ENCODE measurements at places on chromosomes 12 and 14. TPM values are rescaled to one million over a fixed set of nuclear protein-coding genes. Genes with fewer than 3 reads are reported as not detected.
A peak's percentile ranks its signal among the peaks of the same experiment; 100 is the strongest.

GRCh38 chr14:73058922-73059673 lies 764 bp downstream of the RBM25 start:
- no peak for DNase-seq

The SYNDIG1L gene
- not detected for polyA plus RNA-seq

DNA sequence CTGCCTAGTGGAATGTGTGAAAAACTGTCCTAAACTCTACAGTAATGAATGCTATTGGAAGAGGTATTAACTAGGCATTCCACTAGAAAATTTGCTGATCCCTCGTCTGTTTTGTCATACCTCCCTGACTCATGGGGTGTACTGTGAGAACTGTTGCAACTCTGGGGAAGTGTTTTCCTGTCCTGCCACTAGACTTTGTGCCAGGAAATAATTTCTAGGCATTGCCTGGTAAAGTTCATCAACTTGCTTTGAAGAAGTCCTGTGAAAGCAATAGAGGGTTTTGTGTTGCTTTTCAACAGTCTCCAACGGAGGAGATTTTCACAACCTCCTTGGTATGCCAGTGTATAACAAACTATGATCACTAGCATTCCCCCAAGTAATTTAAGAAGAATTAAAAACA lies 139.9 kb downstream of the AKAP6 start:
- no peak for DNase-seq

GRCh38 chr14:105843444-105844046 lies 317.2 kb downstream of the TMEM121 start:
- no peak for DNase-seq

The TMEM253 gene
- not detected for polyA plus RNA-seq

DNA sequence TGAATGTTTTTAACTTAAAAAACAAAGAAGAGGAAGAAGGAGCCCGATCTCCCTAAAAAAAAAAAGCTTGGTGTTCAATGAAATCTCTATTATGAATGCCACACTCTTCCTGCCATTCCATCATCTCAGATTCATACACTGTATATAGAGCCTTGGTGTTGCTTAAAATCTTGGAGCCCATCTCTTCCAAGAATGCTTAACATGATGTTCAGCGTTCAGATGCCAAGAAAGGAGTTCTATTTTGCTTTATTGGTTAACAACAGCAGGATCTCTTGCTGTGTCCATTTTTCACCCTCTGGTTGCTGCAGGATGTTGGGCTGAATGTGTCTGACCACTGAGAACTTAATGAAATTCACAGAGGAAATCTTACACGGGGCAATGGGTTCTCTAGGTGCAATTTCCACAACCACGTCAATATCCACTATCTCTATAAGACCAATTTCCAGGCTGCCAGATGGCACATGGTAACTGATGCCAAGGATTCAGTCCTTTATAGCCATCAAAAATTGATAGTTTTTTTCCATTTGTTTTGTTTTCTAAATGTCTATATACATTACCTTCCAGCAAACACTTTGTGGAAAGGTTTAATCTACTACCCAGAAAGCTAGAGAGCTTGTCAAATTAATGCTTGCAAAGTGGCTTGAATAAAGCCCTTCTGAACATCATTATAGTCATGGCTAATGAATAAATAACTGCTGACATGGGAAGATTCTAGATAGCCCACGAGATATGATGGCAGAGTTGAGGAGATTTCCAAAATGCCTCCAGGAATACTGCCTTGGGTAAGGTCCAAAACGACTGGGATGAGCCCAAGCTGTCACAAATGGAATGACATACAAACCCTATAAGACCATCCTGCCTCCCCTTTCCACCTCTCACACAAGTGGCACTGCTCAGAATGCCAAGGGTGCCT lies 26.5 kb downstream of the RERG start:
- DNase-seq: no peak

The DNAJC22 gene
- polyA plus RNA-seq: not detected

The SFSWAP gene
- polyA plus RNA-seq: 14.8 TPM

DNA sequence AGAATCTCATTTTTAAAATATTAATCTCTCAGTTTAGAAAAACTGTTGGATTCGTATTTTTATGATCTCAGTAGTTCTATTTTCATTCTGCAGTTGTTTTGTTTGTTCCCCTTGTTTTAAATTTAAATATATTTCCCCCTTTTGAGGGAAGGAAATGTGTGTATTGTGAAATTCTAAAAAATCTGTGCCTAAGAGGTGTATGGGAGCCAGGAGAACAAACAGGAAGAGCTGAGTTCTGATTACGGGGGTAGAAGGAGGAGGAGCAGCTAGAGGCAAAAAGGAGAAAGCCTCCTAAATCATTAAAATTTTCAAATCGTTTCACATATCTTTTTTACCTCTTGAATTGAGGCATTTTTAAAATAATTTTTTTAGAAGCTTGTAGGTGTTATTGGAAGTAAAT lies 2.3 kb downstream of the RDH12 start:
- no peak for DNase-seq

DNA sequence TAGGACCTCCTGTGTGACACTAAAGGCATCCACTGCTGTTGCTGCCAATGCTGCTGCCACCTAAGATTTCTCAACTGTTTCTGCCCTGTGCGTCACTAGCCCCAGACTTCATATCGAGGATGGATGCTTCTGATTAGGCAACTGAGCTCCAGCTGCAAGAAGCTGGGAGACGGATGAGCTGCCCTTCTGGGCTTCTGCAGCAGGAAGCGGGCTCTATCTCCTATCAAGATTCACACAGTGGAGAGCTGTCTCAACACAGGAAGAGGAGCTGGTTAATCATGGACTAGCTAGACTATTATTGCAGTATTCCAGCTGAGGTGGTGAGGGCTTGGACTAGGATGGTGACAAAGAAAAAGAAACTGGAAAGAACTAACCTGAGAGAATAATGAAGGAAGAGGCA lies 59.2 kb upstream of the PELI2 start:
- DNase-seq: no peak

The NFE2 gene
- polyA plus RNA-seq: not detected

DNA sequence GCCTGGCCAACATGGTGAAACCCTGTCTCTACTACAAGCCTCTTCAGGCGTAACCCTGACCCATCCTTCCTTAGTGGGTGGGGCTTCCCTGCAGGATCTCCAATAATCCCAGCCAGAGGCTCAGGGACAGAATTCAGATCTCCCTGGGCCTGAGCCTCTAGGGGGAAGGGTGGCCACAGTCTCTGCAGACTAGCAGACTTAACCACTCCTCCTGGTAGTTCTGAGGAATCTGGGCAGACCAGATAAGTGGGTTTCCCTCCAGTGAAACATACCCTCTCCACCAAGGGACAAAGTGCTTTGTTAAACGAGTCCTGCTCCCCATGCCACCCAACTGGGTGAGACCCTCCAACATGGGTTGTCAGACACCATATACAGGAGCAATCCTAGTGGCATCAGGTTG lies 36.6 kb upstream of the TRIM9 start:
- no peak for DNase-seq

DNA sequence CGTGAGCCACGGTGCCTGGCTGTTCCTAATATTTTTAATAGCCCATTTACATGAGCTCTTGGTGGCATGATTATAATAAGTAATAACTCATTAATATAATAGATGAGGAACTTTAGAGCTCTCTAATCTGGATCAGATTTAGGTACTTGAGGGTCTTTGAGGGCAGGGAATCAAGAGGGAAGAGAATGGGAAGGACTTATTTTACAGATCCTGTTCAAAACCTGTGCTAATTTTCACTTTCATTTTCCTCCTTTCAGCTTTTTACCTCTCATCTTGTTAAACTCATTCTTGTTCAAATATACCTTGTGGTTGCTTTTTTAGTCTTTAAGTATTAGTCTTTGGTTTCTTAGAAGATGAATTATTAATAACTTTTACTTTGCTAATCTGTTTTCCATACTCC lies 5.6 kb downstream of the NECAP1 start:
- DNase-seq: peak; percentile 21

- no peak for DNase-seq
These were observed 1280.9 kb downstream of the AACS start for GRCh38 chr12:126346087-126346486.

GRCh38 chr14:82403987-82404386 lies 870.3 kb upstream of the SEL1L start:
- no peak for DNase-seq

GRCh38 chr14:102668291-102668873 lies 75.9 kb downstream of the RCOR1 start:
- no peak for DNase-seq

The ARHGAP9 gene
- 136 TPM for polyA plus RNA-seq

GRCh38 chr12:6277982-6278438 lies 32.5 kb upstream of the PLEKHG6 start:
- DNase-seq: no peak

DNA sequence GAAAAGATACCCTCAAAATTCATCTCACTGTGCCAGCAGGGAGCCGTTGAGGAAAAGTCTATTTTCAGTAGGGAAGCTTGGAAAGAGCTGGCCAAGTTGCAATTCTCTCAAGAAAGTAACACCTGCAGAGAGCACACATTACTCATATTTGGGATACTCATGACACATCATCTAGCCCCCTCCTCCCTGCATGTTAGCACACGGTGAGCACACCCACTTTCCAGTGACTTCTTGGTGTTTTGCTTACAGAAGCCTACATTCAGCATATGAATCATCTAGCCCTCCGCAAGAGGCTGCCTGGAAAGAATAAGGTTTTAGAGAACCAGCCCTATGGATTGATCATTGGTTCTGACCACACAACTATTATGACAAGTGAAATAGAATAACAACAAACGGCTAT lies 124.5 kb downstream of the PTPRO start:
- no peak for DNase-seq

GRCh38 chr12:1858456-1858855 lies 38.1 kb downstream of the LRTM2 start:
- no peak for DNase-seq

DNA sequence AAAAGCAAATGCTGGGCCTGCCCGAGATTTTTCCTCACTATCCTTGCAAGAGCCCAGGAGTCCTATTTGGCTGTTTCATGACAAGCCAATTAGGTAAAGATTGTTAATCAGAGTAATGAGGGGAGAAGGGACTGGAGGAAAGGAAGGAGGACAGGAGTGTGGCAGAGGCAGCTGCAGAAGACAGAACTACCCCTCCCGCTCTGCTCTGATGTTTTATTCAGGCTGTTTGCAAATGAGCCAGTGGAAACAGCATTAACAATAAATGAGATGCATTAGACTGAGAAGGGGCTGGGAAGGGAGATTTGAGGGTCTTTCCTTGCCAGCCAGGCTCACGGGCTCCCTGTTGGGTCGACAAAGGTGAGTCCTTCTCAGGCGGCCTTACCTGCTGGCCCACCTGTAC lies 421.0 kb upstream of the CCDC196 start:
- DNase-seq: no peak

The VWF gene
- polyA plus RNA-seq: not detected

GRCh38 chr14:38210587-38211216 lies 3.0 kb downstream of the SSTR1 start:
- DNase-seq: no peak

The NEMP1 gene
- 5.5 TPM for polyA plus RNA-seq

GRCh38 chr12:98653866-98654493 lies 8.9 kb downstream of the APAF1 start:
- DNase-seq: peak; percentile 63

The PZP gene
- 0.29 TPM for polyA plus RNA-seq

DNA sequence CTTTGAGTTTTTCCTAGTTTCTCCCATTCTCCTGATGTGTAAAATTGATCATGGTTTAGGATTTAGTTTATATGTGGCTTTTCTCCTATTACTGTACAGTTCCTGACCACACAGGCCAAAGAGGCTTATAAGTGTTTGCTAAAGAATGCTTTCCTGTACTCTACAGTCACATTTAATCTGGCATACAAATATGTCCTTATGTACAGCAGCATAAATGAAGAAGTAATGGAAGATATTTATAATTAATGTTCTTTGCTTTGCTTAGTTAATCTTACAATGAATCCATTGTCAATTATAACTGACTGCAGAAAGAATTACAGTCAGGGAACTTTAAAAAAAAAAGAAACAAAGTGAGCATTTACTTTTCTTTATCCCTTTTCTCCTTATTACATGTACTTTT lies 293.9 kb downstream of the KCNC2 start:
- DNase-seq: no peak

- DNase-seq: no peak
These were observed 422.1 kb upstream of the SYT1 start for GRCh38 chr12:78442454-78442801.

The FBXL14 gene
- polyA plus RNA-seq: 16.6 TPM

The JAG2 gene
- polyA plus RNA-seq: 0.17 TPM

The ADAM20 gene
- not detected for polyA plus RNA-seq

The HPD gene
- not detected for polyA plus RNA-seq

All from naive thymus-derived CD8-positive, alpha-beta T cell (primary cell).